ENCODE measurements at places on chromosomes 5 and 9. TPM values are rescaled to one million over a fixed set of nuclear protein-coding genes. Genes with fewer than 3 reads are reported as not detected.

The KCNMB1 gene
- total RNA-seq = not detected

- H3K4me3 ChIP-seq = no peak overlapping the region
- H3K27ac ChIP-seq = no peak overlapping the region
- no peaks in the 10 kb centered on the region for H3K4me1 ChIP-seq
- DNase-seq = no peak
- no peaks in the 10 kb centered on the region for H3K36me3 ChIP-seq
Observed at GRCh38 chr9:133639613-133640012, 3.5 kb downstream of the DBH start.

DNA sequence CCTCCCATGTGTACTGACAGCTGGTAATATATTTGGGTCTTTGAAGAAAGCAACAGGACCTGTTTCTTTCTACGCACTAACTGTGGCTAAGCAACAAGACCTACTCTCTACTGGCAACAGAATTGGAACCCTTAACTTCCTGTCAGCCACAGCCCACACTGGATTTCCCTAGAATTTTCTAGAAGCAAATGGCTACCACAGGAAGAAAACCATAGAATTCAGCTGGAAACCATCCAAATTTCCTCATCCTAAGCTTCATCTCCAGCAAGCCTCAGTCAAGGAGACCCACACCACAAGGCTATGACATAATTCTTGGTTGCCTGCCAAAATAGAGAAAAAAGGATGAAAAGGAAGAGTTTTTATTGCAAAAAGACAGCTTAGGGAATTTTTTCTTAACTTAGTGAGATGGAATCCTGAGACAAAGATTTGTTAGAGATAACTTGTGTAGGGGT, 171.8 kb upstream of the TNC start:
- no peak for DNase-seq
- no peak overlapping the region for H3K4me3 ChIP-seq
- peaks cover 5% of the 10 kb centered on the region for H3K27me3 ChIP-seq
- H3K27ac ChIP-seq = no peak overlapping the region
- no peaks in the 10 kb centered on the region for H3K36me3 ChIP-seq
- H3K4me1 ChIP-seq = no peaks in the 10 kb centered on the region

The PRELID2 gene
- 3.3 TPM for total RNA-seq

- H3K4me1 ChIP-seq = peaks cover 65% of the 10 kb centered on the region
- peak overlapping the region; percentile 67 for H3K27ac ChIP-seq
- no peaks in the 10 kb centered on the region for H3K27me3 ChIP-seq
- peaks cover 72% of the 10 kb centered on the region for H3K36me3 ChIP-seq
- DNase-seq = no peak
- no peak overlapping the region for H3K4me3 ChIP-seq
Observed at GRCh38 chr9:129945314-129945713, 97.7 kb downstream of the FNBP1 start.

DNA sequence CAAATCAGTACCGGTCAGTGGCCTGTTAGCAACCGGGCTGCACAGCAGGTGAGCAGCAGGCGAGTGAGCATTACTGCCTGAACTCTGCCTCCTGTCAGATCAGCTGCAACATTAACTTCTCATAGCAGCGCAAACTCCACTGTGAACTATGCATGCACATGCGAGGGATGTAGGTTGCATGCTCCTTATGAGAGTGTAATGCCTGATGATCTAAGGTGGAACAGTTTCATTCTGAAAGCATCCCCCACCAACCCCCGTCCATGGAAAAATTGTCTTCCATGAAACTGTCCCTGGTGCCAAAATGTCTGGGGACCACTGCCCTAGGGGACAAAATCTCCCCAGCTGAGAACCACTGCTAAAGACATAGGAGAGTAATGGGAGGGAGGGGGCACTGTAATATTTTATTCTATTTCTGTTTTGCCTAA, 51.1 kb downstream of the P4HA2 start:
- peak overlapping the region; percentile 30 for H3K27ac ChIP-seq
- no peaks in the 10 kb centered on the region for H3K36me3 ChIP-seq
- H3K27me3 ChIP-seq = no peaks in the 10 kb centered on the region
- DNase-seq = peak; percentile 49

GRCh38 chr9:36942891-36943290, 91.2 kb downstream of the PAX5 start:
- no peak overlapping the region for H3K4me3 ChIP-seq
- H3K27ac ChIP-seq = no peak overlapping the region
- H3K27me3 ChIP-seq = peaks cover 3% of the 10 kb centered on the region
- H3K36me3 ChIP-seq = no peaks in the 10 kb centered on the region

DNA sequence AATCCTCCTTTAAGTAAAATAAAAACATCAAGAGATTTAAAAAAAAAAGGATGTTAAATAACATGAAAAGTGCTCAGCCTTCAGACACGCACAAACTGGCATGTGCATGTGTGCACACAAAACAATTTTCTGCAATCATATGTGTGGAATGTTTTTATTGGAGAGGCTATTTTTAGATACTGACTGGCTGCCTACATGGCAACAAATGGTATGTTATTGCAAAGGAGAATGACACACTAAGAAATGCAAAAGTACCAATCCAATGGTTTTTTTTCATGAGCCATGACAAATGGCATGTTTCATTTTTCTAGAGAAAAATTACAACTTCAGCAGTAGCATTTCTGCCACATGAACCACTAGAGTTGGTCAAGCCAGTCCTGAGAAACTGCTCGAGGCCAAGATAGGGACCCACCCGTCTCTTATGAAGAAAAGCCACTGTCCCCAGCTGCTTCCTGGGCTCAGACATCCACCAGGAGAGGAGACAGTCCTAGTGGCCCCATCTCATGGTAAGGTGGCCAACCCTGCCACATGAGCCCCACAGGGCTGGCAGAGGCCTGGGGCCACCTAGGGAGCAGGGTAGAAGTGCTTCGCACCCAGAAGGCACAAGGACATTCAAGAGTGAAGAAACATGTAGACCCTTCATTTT, 116.4 kb downstream of the MYO10 start:
- H3K27me3 ChIP-seq = no peaks in the 10 kb centered on the region
- H3K4me1 ChIP-seq = no peaks in the 10 kb centered on the region
- no peak overlapping the region for H3K4me3 ChIP-seq
- no peak for DNase-seq

- peaks cover 73% of the 10 kb centered on the region for H3K4me1 ChIP-seq
- no peak for DNase-seq
- no peak overlapping the region for H3K27ac ChIP-seq
Observed at GRCh38 chr9:120886490-120886967, 9.5 kb upstream of the PHF19 start.

The TEX48 gene
- 0.75 TPM for total RNA-seq

DNA sequence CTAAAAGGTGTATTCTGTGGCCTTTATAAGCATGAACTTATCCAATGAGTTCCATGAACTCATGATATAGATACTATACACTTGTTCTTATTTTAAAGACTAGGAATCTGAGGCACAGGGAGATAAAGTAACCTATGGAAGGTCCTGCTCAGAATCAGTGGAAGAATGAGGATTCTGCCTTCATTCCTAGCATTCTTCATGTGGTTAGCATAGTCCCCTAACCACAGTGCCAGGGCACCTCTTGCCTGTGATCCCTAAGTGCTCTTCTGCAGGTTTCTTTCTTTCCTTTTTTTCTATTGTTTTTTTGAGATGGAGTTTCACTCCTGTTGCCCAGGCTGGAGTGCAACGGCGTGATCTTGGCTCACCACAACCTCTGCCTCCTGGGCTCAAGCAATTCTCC, 174.1 kb downstream of the C9orf152 start:
- H3K36me3 ChIP-seq = no peaks in the 10 kb centered on the region
- no peak for DNase-seq
- H3K4me3 ChIP-seq = no peak overlapping the region
- no peak overlapping the region for H3K27ac ChIP-seq
- H3K4me1 ChIP-seq = peaks cover 21% of the 10 kb centered on the region

- peaks cover 6% of the 10 kb centered on the region for H3K36me3 ChIP-seq
- DNase-seq = no peak
- H3K27me3 ChIP-seq = peaks cover 7% of the 10 kb centered on the region
Observed at GRCh38 chr5:160542281-160542680, 120.6 kb downstream of the PTTG1 start.

The SOHLH1 gene
- total RNA-seq = not detected

DNA sequence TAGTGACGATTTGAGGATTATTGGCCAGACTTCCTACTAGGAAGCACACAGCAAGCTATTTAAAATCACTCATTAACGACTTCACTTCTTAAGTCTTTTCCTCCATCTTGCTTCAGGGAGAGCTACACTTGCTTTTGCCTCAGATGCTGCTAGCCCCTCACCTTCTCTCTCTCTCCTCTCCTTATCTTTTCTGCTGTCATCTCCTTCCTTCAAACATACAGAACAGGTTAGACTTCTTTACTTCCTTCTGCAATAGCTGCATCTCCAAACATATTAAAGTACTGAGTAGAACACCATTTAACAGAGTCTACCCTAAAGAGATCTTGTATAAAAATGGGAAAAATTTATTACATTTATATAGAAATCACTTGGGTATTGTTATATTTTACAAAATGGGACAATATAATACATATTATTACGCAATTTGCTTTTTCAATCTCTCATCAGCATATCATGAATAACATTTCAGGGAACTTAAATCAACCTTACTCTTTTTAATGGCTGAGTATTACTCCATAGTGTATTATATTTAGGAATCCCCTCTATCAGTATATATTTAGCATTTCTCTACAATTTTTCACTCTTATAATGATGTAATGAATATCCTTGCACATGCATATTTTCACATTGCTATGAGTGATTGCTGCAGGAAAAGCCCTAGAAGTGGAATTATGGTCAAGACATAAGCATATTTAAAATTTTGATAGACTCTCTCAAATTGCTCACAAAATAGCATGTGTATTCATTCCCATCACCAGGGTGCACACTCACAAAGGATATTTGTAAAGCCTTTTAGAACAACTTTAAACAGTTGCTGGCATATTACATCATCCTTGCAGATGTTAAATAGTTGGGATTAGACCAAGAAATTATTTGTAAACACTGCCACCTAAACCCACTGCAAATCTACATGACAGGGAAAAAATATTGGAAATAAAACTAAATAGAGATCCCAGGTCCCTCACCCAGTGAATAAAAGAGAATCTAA, 164.5 kb upstream of the NFIB start:
- no peaks in the 10 kb centered on the region for H3K36me3 ChIP-seq
- peaks cover 4% of the 10 kb centered on the region for H3K27me3 ChIP-seq
- no peak overlapping the region for H3K4me3 ChIP-seq
- no peak for DNase-seq

The CTSL gene
- 6.1 TPM for total RNA-seq

The TMEM171 gene
- total RNA-seq = not detected

The SCGB3A2 gene
- not detected for total RNA-seq

DNA sequence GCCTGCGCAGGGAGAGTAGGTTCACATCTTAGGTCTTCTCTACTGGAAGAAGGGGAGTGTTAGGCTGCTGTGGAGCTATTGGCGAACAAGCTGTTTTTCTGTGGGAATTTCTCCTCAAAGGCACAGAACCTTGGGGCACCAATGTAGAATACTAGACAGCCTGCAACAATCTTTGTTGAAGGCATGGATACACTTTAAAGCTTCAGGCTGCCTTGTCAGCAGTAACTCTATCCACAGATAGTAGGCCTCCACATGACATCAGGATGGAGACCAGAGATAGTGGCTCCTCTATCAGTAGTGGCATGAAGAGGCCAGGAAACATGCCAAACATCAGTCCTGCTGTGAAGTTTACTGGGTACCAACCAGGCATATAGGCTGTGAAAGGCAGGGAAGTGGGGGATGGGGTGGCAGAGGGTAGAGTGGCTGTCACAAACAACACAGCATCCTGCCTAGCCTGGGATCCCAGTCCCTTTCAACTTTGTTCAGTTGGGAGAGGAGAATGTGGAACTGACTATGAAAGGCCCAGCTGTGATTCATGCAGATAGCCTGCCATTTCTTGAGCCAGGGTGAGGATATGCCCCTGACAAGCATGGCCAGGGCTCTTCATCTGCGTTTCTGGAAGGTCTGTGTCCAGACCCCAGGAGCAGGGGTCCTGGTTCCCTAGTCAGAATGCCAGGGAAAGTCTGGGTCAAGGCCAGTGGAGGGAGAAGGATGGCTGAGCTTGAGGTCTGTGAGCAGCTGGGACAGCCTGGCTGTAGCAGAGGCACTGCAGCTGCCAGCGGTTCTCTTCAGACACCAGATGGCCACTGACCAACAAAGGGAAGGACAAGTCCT, 1.0 kb upstream of the HK3 start:
- H3K4me3 ChIP-seq = no peak overlapping the region
- DNase-seq = no peak
- H3K27me3 ChIP-seq = no peaks in the 10 kb centered on the region
- peaks cover 32% of the 10 kb centered on the region for H3K36me3 ChIP-seq

The SYNPO gene
- total RNA-seq = 0.14 TPM

GRCh38 chr9:21513431-21513830, 31.3 kb upstream of the IFNE start:
- no peaks in the 10 kb centered on the region for H3K27me3 ChIP-seq
- DNase-seq = no peak

GRCh38 chr9:8492024-8492423, 692.4 kb upstream of the DMAC1 start:
- no peak overlapping the region for H3K27ac ChIP-seq
- H3K36me3 ChIP-seq = no peaks in the 10 kb centered on the region
- no peaks in the 10 kb centered on the region for H3K4me1 ChIP-seq
- no peak for DNase-seq
- H3K4me3 ChIP-seq = no peak overlapping the region

GRCh38 chr9:120856700-120857099, 14.0 kb upstream of the PSMD5 start:
- peaks cover 19% of the 10 kb centered on the region for H3K4me1 ChIP-seq
- no peak for DNase-seq
- H3K27me3 ChIP-seq = no peaks in the 10 kb centered on the region
- H3K36me3 ChIP-seq = peaks cover 71% of the 10 kb centered on the region

All from activated CD4-positive, alpha-beta T cell treated with anti-CD3 and anti-CD28 coated beads for 36 hours (primary cell).